ENCODE measurements at places on chromosomes 16 and 17. TPM values are rescaled to one million over a fixed set of nuclear protein-coding genes. Genes with fewer than 3 reads are reported as not detected.

TBKBP1 gene
- 10.2 TPM for polyA plus RNA-seq

DHX8 gene
- polyA plus RNA-seq, result 54.1 TPM

CETP gene
- polyA plus RNA-seq, result 1.6 TPM

SAMD14 gene
- 24.4 TPM for polyA plus RNA-seq

ALOXE3 gene
- polyA plus RNA-seq, result 0.22 TPM

KRT31 gene
- 0.81 TPM for polyA plus RNA-seq

CHMP6 gene
- polyA plus RNA-seq, result 35.2 TPM
